ENCODE measurements at places on chromosomes 3 and 15.

GRCh38 chr15:64635499-64636495 is 139.6 kb downstream of the RBPMS2 start:
- no peak for DNase-seq

GRCh38 chr3:25452192-25452591 is 24.1 kb downstream of the RARB start:
- no peak for DNase-seq

GRCh38 chr3:58063022-58063815 is 55.0 kb downstream of the FLNB start:
- peak; percentile 21 for DNase-seq

- DNase-seq: no peak
Observed at GRCh38 chr15:96392380-96393208, 62.1 kb downstream of the NR2F2 start.

DNA sequence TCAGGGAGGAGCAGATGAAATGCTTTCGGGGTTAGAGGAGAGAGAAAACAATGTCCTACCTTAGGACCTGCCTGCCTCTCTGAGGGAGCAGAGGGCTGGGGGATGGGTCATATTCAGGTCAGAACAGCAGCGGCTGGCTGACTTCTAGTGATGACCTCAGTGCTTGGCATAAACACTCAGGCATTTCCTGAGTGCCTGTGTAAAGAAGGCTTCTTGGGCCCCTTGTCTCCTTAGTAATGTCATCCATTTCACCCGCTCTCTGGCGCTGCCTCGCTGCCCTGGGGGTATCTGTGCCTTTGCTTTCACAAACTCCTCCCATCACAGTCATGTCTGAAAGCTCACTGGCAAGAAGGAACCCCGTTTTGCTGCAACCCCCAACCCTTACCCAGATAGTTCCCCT is 82.9 kb upstream of the GSK3B start:
- peak; percentile 55 for DNase-seq

GRCh38 chr3:157445857-157446256 is 9.2 kb downstream of the PTX3 start:
- no peak for DNase-seq

DNA sequence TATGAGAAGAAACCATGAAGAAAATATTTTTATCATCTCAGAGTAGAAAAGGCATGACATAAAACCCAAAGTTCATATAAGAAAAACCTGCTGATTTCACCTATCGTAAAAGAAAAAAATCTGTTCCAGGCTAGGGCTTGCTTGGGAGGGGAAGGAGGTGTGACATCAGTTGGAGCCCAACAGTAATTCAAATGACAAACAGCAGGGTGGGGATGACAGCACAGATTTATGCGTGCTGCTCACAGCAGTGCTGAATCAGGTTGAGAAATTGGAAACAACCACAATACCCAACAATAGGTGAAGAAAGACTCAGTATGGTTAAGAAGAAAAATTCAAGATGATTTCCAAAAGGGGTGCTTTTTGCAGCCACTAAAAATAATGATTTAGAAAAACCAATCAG is 172.4 kb downstream of the PDE8A start:
- DNase-seq: no peak
